Activated naive CD4-positive, alpha-beta T cell treated with anti-CD3 and anti-CD28 coated beads for 36 hours (primary cell): ENCODE measurements at places on chromosomes 1 and 21. TPM values are rescaled to one million over a fixed set of nuclear protein-coding genes. Genes with fewer than 3 reads are reported as not detected.

- H3K27me3 ChIP-seq: peaks cover 43% of the 10 kb centered on the region
- no peak overlapping the region for H3K4me3 ChIP-seq
- H3K4me1 ChIP-seq: no peaks in the 10 kb centered on the region
- H3K27ac ChIP-seq: no peak overlapping the region
- H3K36me3 ChIP-seq: no peaks in the 10 kb centered on the region
These were observed 70.9 kb downstream of the RRAGC start for GRCh38 chr1:38788341-38789336.

DNA sequence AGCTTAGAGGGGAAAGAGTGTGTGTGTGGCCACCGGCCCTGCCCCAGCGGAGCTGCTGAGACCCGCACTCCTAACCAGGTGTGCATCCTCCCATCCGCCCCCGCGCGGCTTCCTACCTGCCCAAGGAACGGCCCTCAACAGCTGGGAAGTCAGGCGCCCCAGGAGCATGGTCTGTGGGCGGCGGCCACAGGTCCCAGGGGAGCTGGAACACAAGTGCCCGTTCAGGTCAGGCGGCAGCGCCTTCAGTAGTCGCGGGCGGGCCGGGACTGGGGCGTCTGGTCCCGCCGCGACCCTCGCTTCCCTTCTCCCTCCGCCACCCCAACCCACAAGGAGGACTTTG, 448 bp downstream of the AURKAIP1 start:
- H3K27ac ChIP-seq: peak overlapping the region; percentile 68
- H3K36me3 ChIP-seq: peaks cover 1% of the 10 kb centered on the region

DNA sequence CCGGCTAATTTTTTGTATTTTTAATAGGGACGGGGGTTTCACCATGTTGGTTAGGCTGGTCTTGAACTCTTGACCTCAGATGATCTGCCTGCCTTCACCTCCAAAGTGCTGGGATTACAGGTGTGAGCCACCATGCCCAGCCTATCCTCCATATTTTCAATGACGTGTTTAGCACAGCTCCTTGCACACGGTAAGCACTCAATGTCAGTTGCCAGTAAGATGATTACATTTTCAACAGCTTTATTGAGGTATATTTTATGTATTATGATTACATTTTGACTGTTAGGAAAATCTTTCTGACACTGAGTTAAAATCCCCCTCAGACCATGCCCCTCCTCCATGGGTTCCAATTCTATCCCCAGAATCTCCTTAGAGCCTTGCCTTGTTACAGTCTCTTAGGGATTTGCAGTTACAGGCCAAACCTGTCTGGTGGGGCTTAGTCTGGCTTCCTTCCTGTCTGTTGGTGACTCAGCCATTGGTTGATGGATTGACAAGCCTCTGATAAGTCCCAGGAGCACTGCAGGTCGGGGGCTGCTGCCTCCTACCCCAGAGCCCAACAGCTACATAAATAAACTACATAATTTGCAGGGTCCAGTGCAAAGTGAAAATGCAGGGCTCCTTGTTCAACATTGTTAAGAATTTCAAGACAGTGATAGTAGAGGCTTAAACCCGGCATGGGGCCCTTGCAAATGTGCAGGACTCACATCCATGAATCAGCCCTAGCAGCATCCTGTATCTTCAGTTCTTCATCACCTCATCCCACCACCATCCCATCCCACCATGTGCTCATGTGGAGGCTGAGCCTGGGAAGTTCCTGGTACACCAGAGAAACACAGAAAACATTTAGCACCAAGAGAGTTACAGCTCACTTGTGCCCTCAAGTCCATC, 23.4 kb downstream of the COA7 start:
- DNase-seq: no peak
- H3K4me1 ChIP-seq: peaks cover 15% of the 10 kb centered on the region
- no peak overlapping the region for H3K27ac ChIP-seq

DNA sequence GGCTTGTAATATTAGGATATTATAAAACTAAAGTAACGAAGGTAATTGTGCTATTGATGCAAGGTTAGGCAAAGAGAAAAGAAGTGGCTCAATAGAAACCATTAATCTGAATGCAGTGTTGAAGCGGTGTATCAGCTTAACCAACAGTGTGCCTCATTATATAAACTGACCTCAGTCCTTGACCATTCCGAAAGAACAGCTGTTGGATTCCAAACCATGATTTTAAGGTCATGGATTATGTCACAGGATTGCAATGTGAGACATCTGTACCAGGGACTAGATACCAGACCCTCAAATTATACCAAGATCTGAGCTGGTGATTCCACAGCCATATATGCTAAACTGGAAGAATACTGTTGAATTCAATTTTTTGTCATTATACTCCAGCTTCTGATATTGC, 134.2 kb upstream of the HP1BP3 start:
- no peak overlapping the region for H3K4me3 ChIP-seq
- H3K27me3 ChIP-seq: no peaks in the 10 kb centered on the region
- H3K36me3 ChIP-seq: no peaks in the 10 kb centered on the region

GRCh38 chr1:101849356-101849755, 147.4 kb downstream of the OLFM3 start:
- H3K27ac ChIP-seq: no peak overlapping the region
- H3K4me1 ChIP-seq: no peaks in the 10 kb centered on the region
- no peaks in the 10 kb centered on the region for H3K36me3 ChIP-seq
- peaks cover 3% of the 10 kb centered on the region for H3K27me3 ChIP-seq
- DNase-seq: no peak
- H3K4me3 ChIP-seq: no peak overlapping the region

- DNase-seq: no peak
- H3K4me1 ChIP-seq: no peaks in the 10 kb centered on the region
- H3K36me3 ChIP-seq: no peaks in the 10 kb centered on the region
- no peak overlapping the region for H3K27ac ChIP-seq
These were observed 110.4 kb downstream of the KCND3 start for GRCh38 chr1:111879081-111879480.

DNA sequence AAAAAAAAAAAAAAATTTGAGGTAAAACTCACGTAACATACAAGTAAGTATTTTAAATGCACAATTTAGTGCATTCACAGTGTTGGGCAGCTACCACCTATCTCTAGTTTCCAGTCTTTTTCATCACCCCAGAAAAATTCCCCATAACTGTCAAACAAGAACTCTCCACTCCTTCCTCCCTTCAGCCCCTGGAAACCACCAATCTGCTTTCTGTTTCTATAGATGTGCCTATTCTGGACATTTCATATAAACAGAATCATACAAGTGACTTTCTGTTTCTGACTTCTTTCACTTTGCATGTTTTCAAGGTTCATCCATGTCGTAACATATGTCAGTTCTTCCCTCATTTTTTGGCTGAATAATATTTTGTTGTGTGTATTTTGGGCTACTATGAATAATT, 24.9 kb upstream of the ETS2 start:
- H3K4me3 ChIP-seq: no peak overlapping the region
- H3K4me1 ChIP-seq: peaks cover 27% of the 10 kb centered on the region

DNA sequence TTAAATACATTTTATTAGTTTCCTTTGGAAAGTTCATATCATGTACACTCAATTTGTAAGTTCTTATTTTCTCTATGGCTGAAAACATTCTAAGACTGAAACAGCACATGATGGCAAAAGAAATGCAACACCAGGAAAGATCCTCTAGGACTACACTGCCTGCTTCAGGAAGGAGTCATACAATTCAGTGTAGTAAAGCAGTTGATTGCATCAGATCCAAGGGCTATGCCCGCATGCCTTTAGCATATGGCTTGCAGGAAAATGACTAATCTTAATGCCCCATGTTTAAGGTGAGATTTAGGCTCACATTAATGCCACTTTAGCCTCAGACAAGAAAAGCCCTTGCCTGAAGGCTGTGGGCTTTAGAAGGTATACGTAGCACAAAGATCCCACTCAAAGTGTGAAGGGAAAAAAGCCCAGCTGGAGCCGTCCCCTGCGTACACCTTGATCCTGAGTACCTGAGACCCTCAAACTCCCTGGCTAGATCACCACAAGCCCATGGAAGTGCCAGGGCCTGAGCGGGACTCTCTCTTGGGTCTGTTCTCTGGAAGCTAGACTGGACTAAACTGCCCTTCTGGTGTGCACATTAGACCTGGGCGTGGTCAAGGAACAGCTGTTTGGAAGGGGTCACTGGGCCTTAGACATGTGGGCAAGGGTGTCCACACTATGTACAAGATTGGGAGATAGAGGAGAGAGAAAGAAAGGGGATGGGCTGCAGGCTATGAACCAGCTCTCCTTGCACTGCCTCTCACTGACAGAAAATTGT, 52.9 kb downstream of the ESRRG start:
- H3K4me3 ChIP-seq: no peak overlapping the region
- no peaks in the 10 kb centered on the region for H3K4me1 ChIP-seq
- H3K36me3 ChIP-seq: no peaks in the 10 kb centered on the region
- DNase-seq: no peak
- H3K27ac ChIP-seq: no peak overlapping the region

Gene MFSD2A
- 4.5 TPM for total RNA-seq

Gene MACF1
- 179 TPM for total RNA-seq

Gene TP73
- total RNA-seq: 0.20 TPM

Gene ZNF648
- not detected for total RNA-seq

Gene SIM2
- 0.74 TPM for total RNA-seq

Gene OR2AK2
- not detected for total RNA-seq

Gene B3GALT5
- not detected for total RNA-seq

Gene RGS16
- total RNA-seq: 35.3 TPM
